ENCODE measurements at places on chromosomes 1 and 21.

DNA sequence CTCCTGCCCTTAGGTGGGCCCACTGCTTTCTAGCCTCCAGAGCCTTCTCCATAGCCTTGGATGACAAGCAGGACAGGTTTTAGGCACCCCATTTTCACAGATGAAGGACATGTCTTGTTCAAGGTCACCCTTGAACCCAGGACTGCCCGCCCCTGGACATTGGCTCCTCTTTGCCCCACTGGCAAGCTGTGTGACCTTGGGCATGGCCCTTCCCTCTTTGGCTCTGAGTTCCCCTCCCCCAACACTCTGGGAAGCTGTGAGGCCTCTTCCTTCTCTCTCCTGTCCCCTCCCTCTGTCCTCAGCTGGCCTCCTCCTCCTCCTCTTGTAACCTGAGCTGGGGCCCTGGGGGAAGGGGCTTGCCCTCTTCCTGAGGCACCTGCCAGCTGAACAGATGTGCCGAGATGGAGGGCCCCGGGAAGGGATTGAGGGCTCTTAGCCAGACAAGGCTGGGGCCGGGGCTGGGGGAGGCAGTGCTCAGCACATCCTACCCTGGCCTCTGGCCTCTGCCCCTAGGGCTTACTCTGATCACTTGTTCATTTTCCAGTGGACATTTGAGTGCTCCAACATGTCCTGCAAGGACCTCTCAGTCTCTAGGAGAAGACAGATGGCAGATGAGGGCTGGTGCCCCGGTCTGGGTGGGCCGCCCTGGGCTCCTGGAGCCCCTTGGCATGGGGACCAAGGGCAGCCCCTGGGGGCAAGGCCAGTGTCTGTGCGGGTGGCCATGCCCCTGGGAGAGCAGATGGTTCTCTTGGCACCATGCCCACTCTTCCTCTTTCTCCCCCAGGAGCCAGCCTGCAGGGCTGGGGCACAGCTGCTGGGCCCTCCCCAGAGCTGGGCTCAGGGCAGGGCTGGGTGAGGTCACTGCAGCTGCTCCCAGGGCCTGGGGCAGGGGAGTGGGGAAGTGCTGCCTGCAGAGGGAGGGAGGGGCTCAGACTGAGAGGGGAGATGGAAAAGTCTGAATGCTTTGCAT, 10.7 kb downstream of the FOXO6 start:
- no peak for DNase-seq

- no peak for DNase-seq
Observed at GRCh38 chr1:231682779-231683178, 56.2 kb downstream of the DISC1 start.

GRCh38 chr1:3482378-3482849, 27.9 kb downstream of the ARHGEF16 start:
- no peak for DNase-seq

GRCh38 chr21:21286170-21286798, 288.1 kb downstream of the NCAM2 start:
- no peak for DNase-seq

DNA sequence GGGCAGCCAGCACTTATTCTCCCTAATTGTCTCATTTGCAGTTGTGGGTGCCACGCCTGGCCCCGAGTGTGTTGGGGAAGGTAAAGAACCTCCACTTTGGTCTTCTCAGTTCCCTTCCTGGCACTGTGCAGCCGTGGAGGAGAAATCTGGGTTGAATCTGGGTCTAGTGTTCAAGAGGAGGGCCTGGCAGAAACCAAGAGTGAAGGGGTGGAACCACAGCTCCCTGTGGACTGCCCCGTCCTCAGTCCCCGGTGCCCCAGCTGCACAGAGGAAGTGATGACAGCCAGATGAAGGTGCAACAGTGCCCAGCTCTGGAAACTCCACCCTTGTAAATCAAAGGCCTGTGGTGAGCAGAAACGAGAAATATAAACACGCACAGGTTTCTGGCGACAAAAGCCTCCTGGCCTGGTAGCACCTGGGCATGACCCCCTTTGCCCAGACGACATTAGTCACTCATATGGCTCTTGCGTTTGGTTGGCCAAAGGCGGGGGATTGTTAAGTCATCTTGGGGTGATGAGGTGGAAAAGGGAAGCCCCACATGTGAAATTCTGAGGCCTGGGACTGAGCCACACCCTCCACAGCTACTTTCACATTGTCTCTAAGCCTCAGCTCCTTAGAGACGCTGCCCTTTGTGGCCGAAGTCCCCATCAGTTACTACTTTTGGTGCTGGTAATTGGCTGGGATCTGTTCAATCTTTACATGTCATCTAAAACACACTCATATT, 4.2 kb upstream of the ECE1 start:
- DNase-seq, result peak; percentile 40

Data from activated naive CD4-positive, alpha-beta T cell (primary cell).